ENCODE measurements at places on chromosomes 7 and 10. TPM values are rescaled to one million over a fixed set of nuclear protein-coding genes. Genes with fewer than 3 reads are reported as not detected.
A peak's percentile ranks its signal among the peaks of the same experiment; 100 is the strongest.

The SUV39H2 gene
- 4.3 TPM for total RNA-seq

The MYL7 gene
- not detected for total RNA-seq

The HMX2 gene
- total RNA-seq = not detected

The DOCK1 gene
- total RNA-seq = 0.20 TPM

The POM121L12 gene
- total RNA-seq = not detected

- no peak overlapping the region for H3K4me3 ChIP-seq
- no peak overlapping the region for H3K27ac ChIP-seq
- H3K4me1 ChIP-seq = peaks cover 12% of the 10 kb centered on the region
- H3K27me3 ChIP-seq = peaks cover 12% of the 10 kb centered on the region
- no peak for DNase-seq
- H3K36me3 ChIP-seq = no peaks in the 10 kb centered on the region
Measured at GRCh38 chr7:107998150-107998549, 4.8 kb downstream of the LAMB1 start.

- H3K27me3 ChIP-seq = no peaks in the 10 kb centered on the region
- H3K36me3 ChIP-seq = no peaks in the 10 kb centered on the region
- peaks cover 13% of the 10 kb centered on the region for H3K4me1 ChIP-seq
Measured at GRCh38 chr10:110851020-110851612, 20.6 kb upstream of the PDCD4 start.

GRCh38 chr10:34236931-34237330, 578.2 kb downstream of the PARD3 start:
- H3K4me1 ChIP-seq = no peaks in the 10 kb centered on the region
- H3K36me3 ChIP-seq = no peaks in the 10 kb centered on the region
- H3K27me3 ChIP-seq = no peaks in the 10 kb centered on the region
- DNase-seq = no peak

DNA sequence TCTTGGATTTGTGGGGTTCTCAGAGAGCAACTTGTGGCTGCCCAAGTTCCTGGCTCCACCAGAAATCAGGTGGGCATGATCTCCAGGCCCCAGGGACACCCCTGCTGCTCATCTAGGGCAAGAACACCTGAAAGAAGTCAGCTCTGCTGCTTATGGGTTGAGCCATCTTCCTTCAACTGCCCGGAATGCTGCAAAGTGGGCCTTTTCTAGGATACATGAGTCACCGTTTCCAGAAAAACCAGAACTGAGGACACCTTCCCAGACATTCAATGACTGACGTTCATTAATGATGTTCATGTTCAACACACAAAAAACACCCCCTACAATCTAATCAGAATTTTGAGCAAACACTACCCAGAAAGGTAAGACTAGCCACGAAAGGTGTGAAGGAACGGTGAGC, 98.0 kb downstream of the MAD1L1 start:
- H3K27ac ChIP-seq = no peak overlapping the region
- H3K36me3 ChIP-seq = peaks cover 2% of the 10 kb centered on the region
- H3K27me3 ChIP-seq = no peaks in the 10 kb centered on the region
- H3K4me1 ChIP-seq = peaks cover 10% of the 10 kb centered on the region
- H3K4me3 ChIP-seq = no peak overlapping the region

DNA sequence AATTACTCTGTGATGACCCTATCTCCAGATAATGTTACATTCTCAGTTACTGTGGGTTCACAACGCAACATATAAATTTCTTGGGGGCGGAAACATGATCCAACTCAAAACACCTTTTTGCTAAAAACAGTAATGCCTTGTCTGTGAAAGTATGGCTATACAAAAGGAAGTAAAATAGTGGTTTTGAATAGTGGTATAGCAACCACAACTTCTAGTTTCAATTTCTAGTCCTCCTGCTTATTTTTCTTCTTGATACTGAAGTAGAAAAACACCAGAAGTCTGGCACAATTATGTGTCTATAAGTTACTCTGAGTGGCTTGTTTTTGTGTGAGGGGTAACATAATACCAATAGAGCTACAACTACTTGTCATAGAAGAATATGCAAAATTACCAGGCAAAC, 21.5 kb upstream of the ZNF800 start:
- H3K27ac ChIP-seq = peak overlapping the region; percentile 70
- no peaks in the 10 kb centered on the region for H3K27me3 ChIP-seq
- no peaks in the 10 kb centered on the region for H3K36me3 ChIP-seq
- DNase-seq = peak; percentile 68

GRCh38 chr7:21844742-21845141, 101.0 kb downstream of the CDCA7L start:
- H3K36me3 ChIP-seq = no peaks in the 10 kb centered on the region
- no peaks in the 10 kb centered on the region for H3K27me3 ChIP-seq

DNA sequence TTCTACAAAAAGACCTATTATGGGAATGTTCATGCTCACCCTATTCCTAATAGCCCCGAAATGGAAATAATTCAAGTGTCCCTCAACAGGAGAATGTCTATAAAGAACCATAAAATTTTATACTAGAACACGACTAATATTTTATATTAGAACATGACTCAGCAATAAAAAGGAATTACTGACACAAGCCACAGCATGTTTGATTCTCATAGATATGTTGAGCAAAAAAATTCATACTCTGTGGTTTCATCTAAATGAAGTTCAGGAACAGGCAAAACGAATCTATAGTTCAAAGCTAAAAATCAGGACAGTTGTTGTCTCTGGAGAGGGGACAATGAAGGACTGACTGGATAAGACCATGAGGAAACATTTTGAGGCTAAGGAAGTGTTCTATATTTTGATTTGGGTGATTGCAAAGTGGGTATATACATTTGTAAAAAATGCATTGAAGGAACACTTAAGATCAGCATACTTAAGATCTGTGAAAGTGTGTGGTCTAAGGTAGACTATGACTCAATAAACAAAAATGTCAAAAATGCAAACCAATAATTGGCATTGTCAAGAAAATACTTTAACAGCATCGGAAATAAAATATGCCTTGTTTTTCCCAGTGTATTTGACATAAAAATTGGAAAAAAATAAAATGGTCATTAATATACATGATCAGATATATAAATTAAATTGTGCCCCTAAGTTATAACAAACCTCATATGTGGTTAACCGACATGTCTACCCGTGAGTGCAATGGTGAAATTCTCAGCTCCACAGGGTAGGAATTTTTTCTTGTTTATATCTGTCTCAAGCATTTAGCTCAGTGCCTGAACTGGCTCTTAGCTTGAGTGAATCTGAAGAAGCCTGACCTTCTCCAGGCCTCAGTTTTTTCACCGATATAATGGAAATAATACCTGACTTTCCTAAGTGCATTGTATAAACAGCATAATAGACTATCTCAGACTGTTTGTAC, 124.9 kb upstream of the CTTNBP2 start:
- no peaks in the 10 kb centered on the region for H3K4me1 ChIP-seq
- no peak for DNase-seq
- no peak overlapping the region for H3K4me3 ChIP-seq
- no peaks in the 10 kb centered on the region for H3K27me3 ChIP-seq
- H3K27ac ChIP-seq = no peak overlapping the region

GRCh38 chr7:52154382-52154781, 837.8 kb upstream of the COBL start:
- no peak overlapping the region for H3K4me3 ChIP-seq
- H3K36me3 ChIP-seq = no peaks in the 10 kb centered on the region
- no peaks in the 10 kb centered on the region for H3K4me1 ChIP-seq
- DNase-seq = no peak
- H3K27me3 ChIP-seq = no peaks in the 10 kb centered on the region

All from CD4-positive, CD25-positive, alpha-beta regulatory T cell (primary cell).